ENCODE measurements at places on chromosomes 16 and 17. TPM values are rescaled to one million over a fixed set of nuclear protein-coding genes. Genes with fewer than 3 reads are reported as not detected.

Gene CD300E
- total RNA-seq, result not detected

Gene TMEM107
- 20.0 TPM for total RNA-seq

Gene ASGR2
- total RNA-seq, result not detected

Gene SLFN12
- 42.6 TPM for total RNA-seq

Gene IL17C
- not detected for total RNA-seq

Gene ATF7IP2
- total RNA-seq, result 13.0 TPM

Gene C17orf78
- total RNA-seq, result not detected

Gene MRPL58
- 38.0 TPM for total RNA-seq

Gene ADAP2
- total RNA-seq, result 1.1 TPM

Gene CACNB1
- 12.3 TPM for total RNA-seq

Gene SMTNL2
- not detected for total RNA-seq

Gene PROCA1
- 2.1 TPM for total RNA-seq

Gene MTSS2
- total RNA-seq, result 42.3 TPM

Gene SLC35G6
- total RNA-seq, result not detected

Gene CFAP52
- total RNA-seq, result not detected

Gene RHOT2
- total RNA-seq, result 96.0 TPM

Gene MPP3
- total RNA-seq, result 10.8 TPM

Gene PRCD
- not detected for total RNA-seq

Gene RAP1GAP2
- 3.1 TPM for total RNA-seq

Gene TBC1D3I
- 1.3 TPM for total RNA-seq

Gene GAS2L2
- total RNA-seq, result not detected

Gene PRKAR1A
- total RNA-seq, result 257 TPM

Gene C17orf107
- total RNA-seq, result 1.0 TPM

Gene CDRT15
- not detected for total RNA-seq

Measured in endothelial cell of umbilical vein (primary cell).